ENCODE measurements at places on chromosomes 3 and 15.

GRCh38 chr3:185311991-185312390, 50.9 kb upstream of the MAP3K13 start:
- DNase-seq = no peak

GRCh38 chr15:90036343-90036742, 35.2 kb downstream of the ZNF710 start:
- peak; percentile 46 for DNase-seq

DNA sequence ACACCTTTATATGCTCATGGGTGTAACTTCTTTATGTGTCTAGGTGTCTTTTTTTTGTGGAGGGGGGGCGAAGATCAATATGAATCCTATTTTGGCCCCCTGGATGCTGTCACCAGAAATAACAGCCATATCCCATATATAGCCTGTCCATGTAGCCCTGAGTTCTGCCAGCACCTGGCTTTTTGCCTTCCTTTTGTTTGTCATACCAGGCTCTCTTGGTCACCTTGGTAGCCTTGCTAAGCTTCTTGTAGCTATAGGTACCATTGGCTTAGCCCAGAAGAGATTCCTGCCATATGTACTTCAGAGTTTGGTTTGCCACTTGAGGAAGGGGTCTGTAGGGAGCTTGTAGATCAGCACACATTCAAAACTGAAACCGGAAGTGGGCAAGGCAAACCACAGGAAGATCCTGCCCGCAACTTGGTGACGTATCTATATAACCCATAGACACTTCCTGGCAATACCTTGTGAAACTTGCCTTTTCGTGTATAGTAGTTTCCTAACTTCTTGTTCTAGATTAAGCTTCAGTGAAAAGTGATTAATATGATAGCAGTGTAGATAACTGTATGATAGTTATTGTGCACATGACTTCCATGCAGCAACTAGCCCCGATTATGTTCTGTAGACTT, 11.9 kb downstream of the RASA2 start:
- DNase-seq = no peak

GRCh38 chr15:99983886-99984286, 250.6 kb upstream of the LYSMD4 start:
- DNase-seq = no peak

DNA sequence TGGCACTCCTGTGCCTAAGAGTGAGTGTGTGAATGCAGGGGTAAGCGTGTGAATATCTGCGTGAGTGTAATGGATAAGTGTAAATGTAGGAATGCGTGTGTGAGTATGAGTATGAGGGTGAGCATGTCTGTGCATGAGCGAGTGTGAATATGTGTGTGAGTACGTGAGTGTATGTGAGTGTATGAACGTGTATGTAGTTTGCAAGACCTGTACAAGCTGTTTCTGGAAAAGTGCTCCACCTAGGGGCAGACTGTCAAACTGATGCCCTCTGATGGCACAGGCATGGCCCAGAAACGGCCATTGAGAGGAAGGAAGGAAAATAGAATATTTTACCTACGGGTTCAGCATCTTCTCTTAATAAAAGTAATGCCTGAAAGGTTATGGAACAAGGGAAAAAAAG, 24.4 kb upstream of the FRMD4B start:
- DNase-seq = peak; percentile 55

- DNase-seq = no peak
Observed at GRCh38 chr3:156576651-156577348, 21.9 kb upstream of the SSR3 start.

DNA sequence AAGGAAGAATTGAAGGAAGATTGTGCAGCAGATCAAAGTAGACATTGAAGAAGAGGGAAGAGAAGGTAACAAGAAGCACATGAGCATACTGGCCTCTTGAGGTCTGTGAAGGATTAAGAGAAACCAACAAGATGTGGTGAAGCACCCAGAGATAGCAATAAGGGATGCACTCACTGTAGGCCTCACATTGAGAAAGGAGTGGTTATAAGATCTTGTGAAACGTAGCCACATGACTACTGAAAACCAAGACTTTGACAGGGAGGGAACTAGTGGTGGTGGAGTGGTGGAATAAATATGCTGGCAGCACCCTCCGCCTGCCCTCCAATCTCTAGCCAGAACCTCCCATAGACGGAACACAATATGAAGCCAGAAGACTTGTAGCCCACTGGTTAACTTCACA, 651.2 kb downstream of the DIPK2A start:
- no peak for DNase-seq

DNA sequence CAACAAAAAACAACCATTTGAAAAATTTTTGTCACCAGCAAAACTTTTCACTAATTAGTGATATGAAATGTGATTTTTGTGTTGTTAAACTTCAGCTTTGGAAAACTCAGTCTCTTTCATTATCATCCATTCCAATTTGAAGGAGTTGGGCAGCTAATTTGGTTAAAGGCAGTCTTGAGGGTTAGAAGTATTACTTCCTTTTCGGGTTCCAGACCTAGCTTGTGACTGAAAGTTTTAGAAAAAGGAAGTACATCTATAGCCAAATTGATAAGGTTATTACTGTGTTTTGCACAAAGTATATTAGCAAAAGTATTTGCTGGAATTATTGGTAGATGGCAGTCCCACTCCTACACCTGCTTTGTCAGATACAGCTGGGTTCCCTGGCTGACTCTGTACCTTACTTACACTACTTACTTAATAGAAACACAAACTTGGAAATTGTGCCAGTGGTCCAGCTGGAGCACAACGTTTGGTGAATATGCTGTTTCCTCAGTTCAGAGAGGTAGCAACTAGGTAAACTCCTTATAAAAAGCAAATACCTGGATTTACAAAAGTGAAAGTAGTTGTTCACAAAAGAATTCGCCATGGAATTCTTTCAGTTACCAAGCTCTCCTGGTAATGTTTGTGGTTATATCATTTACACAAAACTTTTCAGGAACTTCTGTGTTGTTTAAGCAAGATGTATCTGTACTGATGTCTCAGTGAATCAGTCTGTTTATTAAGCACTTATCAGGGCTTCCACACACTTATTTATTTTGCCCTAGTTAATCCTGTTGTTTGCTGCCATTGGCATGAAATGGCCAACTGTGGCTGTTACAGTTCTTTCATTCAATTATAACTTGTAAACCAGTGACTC, 31.6 kb downstream of the TIPARP start:
- DNase-seq = no peak

- DNase-seq = no peak
Observed at GRCh38 chr3:195570344-195570743, 13.4 kb downstream of the APOD start.

DNA sequence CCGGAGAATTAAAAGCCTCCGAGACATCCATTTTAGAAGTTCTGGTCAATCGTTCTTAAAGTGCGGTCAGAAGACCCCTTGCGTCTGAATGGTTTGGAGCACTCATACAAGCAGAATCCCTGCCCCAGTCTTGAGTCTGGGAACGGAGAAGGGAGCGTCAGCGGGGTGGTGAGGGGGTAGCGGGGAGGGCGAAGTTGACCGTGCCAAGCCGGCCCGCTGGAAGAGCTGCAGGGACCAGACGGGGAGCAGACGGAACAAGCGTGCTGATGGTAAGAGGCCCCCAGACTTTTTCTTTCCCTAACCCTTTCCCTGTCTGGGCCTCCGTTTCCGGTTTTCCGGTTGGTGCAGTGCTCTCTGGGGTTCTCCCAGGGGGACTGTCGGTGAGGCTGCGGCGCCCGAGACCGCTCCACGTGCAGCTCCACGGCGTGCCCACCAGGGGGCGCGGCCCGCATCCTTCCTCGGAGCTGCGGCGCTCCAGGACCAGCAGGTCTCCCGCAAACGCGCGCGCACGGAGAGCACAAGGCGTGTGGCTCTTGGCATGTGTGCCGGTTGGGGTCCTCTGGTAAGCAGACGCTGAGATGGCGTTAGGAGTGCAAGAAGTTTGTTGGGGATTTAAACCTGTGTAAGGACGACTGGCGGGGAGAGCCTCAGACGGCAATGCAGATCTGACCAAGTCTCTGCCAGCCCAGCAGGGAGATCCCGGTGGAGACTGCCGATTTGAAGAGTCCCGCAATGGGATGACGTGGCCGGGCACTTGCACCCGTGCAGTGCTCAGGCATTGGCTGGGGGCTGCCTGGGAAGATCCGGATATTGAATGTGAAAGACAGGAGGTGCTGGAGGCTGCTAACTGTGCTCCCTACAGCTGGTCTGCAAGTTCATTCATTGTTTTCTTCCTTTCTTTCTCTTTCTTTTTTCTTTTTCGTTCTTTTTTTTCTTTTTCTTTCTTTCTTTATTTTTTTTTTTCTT, 19.2 kb upstream of the CORO2B start:
- DNase-seq = peak; percentile 98

DNA sequence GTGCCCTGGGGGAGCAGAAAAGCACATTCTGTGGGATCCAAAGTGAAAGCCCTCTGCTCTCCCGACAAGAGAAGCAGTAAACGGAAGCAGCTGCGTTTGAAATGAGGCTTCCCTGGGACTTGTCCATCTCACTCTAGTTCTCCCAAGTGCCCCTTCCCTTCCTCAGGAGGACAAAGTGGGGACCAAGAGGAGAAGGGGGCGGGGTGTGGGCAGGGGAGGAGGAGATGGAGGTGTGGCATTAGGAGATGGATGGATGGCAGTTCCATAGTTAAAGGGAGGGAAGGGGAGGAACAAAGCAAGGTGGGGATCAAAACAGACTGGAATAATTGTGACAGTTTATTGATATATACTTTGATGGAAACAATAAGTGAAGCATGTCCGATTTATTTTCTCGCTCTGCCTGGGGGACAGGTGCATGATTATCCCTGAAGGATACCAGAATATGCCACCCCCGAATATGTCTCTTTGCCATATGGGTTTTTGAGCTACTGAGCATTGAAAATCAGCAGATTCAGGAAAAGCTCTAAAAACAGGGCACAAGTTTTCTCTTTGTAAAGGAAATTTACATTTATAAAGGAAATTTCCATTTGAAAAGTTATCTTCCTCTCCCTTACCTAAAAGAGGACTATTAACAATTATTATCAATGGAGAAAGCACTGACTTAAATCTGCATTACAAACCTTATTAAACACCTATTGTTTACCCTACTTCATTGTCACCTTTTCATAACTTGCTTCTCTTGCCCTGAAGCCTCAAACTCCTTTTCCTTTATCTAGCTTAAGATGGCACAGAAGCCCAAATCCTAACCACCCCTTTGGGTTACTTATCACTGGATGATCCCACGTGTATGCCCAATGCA, 58.9 kb upstream of the DAZL start:
- peak; percentile 21 for DNase-seq

GRCh38 chr3:42061025-42061712, 30.0 kb upstream of the TRAK1 start:
- no peak for DNase-seq

GRCh38 chr3:57582474-57583168, 14.5 kb downstream of the ARF4 start:
- DNase-seq = no peak

GRCh38 chr3:9402410-9403228, 5.2 kb downstream of the SETD5 start:
- peak; percentile 71 for DNase-seq

DNA sequence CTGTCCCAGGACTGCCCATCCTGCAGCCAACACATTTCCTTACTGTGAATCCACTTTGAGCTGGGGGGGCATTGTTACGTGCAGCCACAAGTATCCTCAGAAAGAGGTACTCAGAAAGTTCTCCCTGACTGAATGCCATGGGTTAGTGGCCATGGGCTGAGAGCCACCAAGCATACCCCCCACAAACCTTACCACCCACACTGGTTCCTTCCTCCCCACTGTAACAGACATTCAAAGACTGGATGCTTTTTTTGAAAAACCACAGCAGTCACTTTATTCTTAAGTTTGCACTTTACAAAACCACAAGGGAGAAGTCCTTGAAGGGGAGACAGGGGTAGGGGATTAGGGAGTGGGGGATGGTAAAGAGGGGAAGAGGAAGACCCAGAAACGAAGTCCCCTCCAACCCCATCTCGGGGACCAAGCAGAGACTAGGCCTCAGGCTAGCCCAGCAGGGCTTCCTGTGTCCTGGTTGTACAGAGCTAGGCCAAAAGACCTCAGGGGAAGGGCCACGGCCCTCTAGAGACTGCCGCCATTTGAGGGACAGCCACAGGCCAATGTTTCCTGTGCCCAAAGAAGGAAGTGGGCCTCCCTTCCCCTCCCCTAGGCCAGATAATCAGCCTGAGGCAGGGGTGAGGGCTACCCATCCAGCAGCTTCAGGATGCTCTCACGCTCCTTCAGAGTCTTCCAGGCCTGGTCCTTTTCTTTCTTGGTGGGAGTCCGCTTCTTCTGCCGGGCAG, 10.1 kb upstream of the CAMK1 start:
- DNase-seq = no peak

- no peak for DNase-seq
Observed at GRCh38 chr15:88833731-88834100, 30.5 kb downstream of the ACAN start.

DNA sequence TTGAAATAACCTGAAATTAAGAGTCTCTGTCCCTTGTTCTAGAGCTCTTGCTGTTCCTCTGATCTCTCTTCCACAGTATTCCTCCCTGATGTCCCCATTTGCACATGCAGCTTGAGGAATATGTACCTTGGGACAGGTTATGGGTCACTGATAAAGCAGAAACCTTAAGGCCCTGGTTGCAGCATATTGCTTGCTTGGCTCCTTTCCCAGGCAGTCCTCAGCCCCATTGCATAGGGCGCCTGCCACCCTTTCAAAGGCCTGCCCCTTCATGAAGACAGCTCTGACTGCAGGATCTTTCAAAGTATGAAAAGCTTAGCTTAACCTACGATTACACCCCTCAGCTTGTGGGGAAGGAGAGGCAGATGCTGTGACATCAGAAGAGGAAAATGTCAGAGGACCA, 51.6 kb downstream of the WDR76 start:
- DNase-seq = no peak

GRCh38 chr3:46215810-46216414, 7.8 kb upstream of the CCR1 start:
- DNase-seq = no peak

DNA sequence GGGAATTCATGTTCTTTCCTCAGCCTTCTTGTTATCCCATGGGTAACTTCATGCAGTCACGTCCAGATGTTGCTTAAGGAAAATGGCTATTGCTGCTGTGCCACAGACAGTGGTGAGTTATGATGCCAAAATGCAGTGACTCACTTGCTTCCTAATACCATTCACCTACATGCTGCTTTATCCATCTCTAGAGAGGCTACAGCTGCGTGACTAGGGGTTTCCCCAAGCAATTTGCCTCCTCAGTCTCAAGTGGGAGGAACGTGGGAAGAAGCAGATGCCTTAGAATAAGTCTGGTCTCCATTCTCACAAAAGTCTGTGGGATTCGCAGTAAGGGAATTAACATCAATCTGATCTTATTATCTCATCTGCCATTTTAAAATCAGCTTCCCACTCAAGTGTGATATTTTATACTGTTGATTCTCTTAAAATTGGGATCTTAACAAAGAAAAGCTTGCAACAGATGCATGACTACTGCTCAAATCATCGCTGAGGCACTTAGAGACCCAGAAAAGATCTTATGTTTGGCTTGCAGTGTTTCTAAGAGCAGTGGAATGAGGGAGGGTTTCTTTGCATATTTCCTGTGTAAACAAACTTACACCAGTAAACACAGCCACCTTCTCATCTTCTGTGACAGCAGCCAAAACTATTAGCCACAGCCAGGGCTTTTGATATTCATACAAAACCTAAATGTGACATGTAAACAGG, 62.0 kb upstream of the ACP3 start:
- DNase-seq = peak; percentile 3

- DNase-seq = no peak
Observed at GRCh38 chr3:35936571-35936970, 297.2 kb downstream of the ARPP21 start.

GRCh38 chr3:107028086-107028485, 349.2 kb upstream of the CCDC54 start:
- DNase-seq = no peak

- DNase-seq = no peak
Observed at GRCh38 chr3:100993309-100993708, at the start of gene ABI3BP. Gene ABI3BP, minus strand, starts transcription at chr3:100993421. Its CDS starts 37 bp downstream, at chr3:100993384.
